ENCODE measurements at places on chromosomes 11 and 22. TPM values are rescaled to one million over a fixed set of nuclear protein-coding genes. Genes with fewer than 3 reads are reported as not detected.

Gene MRGPRX2
- total RNA-seq, result not detected

- DNase-seq, result no peak
Observed at GRCh38 chr11:60803273-60803936, 18.3 kb downstream of the MS4A10 start.

Gene VWA5A
- total RNA-seq, result 4.3 TPM

Gene NCAM1
- total RNA-seq, result 472 TPM

DNA sequence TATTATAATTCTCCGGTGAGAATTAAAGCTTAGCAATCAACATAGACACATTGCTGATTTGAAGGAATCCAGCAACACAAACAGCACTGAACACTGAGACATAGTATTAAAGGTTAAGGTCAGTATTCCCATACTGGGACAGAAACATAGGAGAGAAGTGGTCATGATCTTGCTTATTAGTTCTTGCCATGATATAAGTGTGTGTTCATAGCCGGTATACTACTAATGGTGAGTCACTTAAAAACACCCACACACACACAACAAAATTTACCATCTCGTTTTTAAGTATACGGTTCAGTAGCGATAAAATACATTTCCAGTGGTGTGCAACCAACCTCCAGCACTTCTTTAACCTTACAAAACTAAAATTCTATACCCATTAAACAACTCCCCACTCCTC is 96.3 kb downstream of the C11orf65 start:
- no peak for DNase-seq

GRCh38 chr22:26429458-26430286 is 612 bp downstream of the ASPHD2 start:
- no peak for DNase-seq

DNA sequence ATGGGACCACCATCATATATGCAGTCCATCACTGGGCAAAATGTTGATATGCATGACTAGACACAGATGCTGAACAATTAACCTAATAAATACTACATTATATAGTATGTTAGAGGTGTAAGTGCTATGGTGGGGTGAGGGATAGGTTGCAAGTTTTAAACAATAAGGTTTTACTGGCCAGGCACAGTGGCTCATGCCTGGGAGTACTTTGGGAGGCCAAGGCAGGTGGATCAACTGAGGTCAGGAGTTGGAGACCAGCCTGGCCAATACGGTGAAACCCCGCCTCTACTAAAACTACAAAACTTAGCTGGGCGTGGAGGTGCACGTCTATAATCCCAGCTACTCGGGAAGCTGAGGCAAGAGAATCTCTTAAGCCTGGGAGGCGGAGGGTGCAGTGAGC is 28.1 kb downstream of the F2 start:
- no peak for DNase-seq

- no peak for DNase-seq
Observed at GRCh38 chr11:96278039-96278897, 64.7 kb downstream of the MAML2 start.

Gene ROBO4
- 15.9 TPM for total RNA-seq
